Activated CD4-positive, alpha-beta T cell treated with anti-CD3 and anti-CD28 coated beads, Interleukin-2, amount 50 U/mL, for 24 hours (primary cell): ENCODE measurements at places on chromosomes 5 and 9.
A peak's percentile ranks its signal among the peaks of the same experiment; 100 is the strongest.

- DNase-seq, result no peak
These were observed 258.0 kb downstream of the YTHDC2 start for GRCh38 chr5:113771483-113771882.

DNA sequence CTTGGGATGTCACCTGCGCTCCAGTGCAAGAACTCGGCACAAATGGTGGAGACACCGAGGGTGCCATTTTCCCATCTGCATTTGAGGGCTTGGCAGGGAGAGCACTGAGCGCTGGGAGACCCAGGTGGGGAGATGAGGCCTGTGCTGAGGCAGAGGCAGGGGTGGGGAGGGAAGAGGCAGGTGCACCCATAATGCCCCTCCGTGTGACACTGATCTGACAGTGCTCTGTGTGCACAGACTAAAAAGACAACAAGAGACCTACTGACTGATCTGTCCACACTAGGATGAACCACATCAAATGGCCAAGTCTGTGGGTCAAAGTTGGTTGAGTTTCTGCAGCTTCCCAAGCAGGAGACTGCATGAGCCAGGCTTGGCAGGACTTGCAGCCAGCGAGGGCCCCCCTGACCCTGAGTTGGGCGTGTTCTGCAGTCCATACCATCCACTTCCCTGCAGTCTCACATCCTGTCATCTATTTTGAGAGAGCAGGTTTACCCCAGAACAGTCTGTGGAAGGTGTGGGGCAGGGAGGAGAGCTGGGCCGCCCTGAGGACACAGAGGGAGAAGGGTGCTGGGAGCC lies 41.9 kb downstream of the NEK6 start:
- DNase-seq, result no peak

DNA sequence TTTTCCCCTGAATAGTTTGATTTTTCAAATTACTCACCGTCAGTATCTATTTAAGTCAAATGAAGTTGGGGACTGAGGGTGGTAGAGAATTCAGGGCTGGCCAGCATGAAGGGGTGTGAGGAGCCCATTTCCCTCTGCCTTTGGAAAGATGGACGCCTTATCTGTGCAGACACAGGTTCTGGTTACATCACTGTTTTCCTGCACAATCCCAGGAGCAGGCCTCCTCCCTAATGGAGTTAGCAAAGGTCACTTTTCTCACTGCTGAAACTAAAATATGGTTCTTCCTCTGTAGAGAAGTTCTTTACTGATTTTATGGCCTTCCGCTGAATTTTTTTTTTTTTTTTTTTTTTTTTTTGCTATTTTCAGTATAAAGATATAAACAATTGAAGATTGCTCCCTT lies 69.1 kb downstream of the FOXD1 start:
- no peak for DNase-seq

DNA sequence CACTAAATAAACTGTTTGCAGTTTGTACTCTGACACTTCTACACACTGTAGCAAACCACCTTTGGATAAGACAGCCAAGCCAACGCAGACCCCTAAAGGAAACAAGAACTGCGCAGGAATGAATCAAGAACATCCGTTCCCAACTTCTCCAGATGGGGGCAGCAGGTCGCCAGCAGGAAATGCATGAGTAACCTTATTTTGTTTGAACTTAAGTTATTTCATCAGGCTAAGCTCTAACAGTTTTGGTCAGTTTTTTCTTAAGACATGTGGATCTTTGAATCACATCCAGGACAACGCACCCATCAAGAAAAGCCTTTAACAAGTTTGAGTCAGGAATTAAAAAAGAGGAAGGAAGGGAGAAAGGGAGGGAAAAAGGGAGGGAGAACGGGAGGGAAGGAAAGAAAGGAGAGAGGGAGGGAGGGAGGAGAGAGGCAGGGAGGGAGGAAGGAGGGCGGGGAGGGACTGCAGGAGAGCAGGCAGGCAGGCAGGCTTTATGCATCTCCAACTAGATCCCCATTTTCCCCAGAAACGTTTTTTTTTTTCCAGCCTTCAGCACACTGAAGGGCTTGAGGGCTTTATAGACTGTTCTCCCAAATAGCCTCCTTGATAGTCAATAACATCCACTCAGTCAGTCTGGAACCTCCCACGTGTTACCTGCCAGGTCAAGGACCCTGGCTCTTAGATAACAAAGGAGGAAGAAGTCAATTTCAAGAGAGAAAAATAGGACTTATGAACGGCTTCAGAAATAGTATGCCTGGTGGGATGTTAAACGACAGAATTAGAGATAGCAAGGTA lies 22.2 kb downstream of the BHMT start:
- peak; percentile 55 for DNase-seq

- DNase-seq, result no peak
These were observed 247.7 kb downstream of the PJA2 start for GRCh38 chr5:109161914-109162683.

DNA sequence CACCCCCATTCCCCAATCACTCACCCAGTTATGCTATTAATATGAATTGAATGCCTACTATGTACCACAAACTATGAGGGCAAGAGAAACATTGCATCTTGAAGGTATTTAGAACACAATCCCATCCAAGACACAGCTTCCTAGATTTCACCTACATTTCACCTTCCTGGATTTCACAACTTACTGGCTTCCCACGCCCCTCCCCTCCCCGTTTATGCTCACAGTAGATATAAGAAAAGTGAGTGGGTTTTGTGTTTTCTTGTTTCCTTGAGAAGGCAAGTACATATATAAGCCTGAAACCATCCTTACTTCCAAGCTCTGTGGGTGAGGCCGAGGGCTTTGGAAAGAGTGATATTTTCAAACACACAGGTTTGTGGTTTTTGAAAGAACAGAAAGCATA lies 465.0 kb downstream of the BNC2 start:
- no peak for DNase-seq
